ENCODE measurements at places on chromosomes 2 and 18. TPM values are rescaled to one million over a fixed set of nuclear protein-coding genes. Genes with fewer than 3 reads are reported as not detected.

GRCh38 chr2:161344692-161345091 is 36.5 kb downstream of the PSMD14 start:
- DNase-seq, result no peak

DNA sequence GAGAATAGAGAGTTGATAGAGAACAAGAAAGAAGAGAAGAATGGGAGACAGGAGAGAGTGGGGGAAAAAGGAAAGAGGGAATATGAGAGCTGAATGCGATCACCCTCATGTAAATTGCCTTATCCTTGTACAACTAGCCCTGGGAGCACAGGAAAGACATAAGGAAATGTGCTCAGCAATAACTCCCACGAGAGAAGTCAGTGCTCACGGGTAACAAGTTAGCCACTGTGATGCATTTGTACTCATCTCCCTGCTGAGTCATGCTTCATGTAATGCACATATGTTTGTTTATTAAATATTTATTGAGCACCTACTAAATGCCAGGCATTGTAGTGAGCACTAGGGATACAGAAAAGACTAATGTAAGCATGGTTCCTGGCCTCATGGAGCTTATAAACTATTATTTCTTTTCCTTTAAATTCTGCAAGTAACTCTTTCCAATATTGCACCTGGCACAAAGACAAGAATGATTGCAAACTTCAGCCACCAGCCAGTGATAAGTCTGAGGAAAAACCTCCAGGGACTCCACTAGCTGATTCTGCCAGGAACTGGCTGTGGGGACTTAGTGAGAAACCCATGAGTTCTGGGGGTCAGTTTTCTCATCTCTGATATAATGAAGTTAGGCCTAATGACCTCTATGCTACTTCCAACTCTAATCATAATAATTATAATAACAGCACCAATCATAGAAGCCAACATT is 124.1 kb downstream of the LNPK start:
- no peak for DNase-seq

DNA sequence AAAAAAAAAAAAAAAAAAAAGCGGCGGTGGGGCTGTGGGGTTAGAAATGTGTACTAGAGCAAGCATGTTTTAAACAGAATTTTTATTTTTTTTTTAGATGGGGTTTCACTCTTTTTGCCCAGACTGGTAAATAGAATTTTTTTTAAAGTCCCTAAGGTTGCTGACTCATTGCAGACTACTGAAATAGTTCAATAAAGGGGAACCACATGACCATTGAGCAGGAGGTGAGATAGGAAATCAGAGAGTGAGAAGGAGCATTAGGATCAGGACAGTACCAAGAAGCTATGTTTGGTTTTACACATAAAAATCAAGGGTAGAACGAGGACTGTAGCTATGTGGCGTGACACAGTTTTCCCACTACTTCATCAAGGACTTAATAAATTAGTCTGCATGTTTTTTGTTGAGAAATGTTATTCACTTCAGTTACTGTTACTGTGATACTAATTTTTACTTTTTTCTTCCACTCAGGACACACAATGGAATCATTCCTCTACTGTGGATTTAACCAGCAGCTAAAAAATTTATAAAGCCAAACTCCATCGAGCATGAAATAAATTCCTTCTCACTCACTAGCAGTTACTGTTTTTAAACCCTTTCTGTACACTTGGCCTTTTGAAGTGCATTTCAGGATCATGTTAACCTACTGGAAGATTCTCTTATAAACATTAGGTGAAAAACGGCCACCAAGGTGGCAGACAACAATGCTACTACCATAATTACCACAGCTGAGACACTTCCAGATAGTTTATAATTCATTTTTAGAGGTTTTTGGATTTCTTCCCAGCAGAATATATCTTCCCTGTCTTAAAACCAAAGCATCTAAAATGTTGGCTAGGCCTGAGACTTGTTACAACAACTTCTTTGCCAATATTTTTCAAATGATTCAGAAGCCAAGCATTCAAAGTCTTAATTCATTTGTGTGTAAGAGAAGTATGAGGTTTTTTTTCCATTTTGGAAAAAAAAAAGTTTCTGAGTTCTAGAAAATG is 33.2 kb downstream of the LAMA1 start:
- no peak for DNase-seq

DNA sequence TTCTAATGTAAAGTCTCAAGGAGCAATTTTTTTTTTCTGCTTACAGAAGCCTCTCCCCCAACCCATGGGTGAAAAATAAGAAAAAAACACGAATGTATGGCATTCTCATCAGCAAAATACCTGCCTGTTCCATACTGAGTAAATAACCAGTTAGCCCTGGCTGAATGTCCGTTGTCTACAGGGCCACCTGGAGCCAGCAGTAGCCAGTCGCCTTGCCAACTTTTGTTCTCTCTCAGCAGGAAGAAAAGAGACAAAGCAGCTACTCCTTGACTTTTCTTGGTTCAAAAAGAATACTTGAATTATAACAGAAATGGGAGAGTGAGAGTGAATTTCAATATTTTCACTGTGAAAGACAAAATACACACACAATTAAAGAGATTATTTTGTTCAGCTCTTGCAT is 532.9 kb upstream of the CRIM1 start:
- DNase-seq, result no peak

DNA sequence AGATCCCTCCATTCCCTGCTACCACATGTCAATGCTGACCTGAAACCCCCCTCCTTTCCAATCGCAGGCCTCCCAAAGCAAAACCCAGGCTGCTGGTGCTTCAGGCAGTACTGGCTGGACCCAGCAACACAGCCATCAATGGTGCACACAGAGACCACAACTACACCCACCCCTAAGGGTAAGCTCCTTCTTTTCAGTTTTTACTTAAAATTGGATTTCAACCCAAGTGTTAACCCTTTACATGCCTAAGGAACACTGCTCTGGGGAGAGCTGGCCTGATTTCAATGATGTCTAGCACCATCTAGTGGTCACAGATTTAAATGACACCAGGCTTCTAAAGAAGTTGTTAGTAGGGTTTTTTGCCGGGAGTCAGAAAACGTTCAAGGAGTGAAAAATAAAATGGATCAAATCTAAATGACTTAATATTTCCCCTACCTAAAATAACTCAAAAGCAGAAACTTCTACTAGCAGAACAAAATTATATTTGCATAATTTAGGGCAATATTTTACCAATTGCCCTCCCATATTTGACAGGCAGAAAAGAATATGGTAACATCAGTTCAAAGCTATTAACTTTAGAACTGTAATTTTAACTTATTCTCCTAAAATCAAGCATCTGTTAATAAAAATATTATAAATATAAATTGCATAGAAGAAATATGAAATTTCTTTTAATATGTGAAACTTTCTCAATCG is 24.6 kb downstream of the FECH start:
- peak; percentile 60 for DNase-seq

- no peak for DNase-seq
Observed at GRCh38 chr18:35658112-35658511, 76.6 kb downstream of the GALNT1 start.

DNA sequence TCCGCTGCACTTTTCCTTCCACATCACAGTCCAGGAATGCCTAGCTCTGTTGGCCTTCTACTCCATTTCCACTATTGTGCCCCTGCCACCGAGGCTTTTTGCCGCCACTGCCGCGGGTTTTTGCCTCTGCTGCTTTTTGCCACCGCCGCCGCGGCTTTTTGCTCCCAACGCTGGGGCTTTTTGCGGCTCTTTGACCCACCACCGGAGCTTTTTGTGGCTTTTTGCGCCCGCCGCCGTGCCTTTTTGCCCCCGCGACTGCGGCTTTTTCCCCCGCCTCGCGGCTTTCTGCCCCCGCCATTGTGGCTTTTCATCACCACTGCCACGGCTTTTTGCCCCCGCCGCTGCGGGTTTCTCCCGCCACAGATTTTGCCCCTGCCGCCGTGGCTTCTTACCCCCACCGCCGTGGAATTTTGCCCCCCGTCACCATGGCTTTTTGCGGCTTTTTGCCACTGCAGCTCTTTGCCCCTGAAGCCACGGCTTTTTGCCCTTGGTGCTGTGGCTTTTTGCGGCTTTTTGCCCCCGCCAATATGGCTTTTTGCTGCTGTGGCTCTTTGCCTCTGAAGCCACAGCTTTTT is 2798.7 kb upstream of the TEKT4 start:
- DNase-seq, result no peak

GRCh38 chr18:60196836-60197606 is 175.6 kb downstream of the MC4R start:
- DNase-seq, result no peak

DNA sequence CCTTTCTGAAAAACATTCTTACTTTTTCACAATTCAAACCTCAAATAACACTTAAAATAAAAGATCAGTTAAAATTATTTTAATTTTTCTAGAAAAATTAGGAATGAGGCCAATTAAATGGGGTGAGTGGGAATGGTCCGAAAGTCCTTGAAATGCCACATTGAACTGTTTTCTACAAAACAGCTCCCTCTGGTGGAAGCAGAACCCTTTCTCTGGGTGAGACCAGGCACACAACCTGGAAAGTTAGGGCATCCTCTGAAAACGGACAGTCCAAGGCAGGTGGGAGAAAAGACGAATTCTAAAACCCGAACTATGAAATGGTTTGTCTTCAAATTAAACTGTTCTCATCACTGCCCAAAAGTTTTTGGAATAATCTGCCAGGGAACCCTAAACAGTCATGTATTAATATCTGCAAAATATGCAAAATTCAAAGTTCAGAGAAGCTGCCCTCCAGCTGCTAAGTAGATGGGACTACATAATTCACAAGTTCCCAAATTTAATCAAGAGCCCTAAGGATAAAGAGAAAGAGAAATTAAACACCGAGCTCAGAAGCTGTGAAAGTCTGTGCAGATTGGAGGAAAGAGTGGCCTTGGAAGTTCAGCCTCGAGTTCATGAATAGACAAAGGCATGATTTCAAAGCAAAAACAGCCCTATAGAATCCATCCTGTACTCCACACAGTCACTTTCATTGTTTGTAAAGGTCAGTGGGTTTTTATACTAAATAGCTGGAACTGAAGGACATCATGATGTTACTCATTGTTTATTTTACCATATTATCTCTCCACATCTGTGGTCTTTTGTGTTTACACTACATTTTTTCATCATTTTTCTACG is 108.3 kb downstream of the PIEZO2 start:
- DNase-seq, result peak; percentile 66

- DNase-seq, result no peak
Observed at GRCh38 chr18:32301361-32301760, 111.5 kb downstream of the MEP1B start.

MEMO1 gene
- total RNA-seq, result 29.4 TPM

COX7A2L gene
- total RNA-seq, result 128 TPM

SDC1 gene
- total RNA-seq, result 0.40 TPM

HAAO gene
- not detected for total RNA-seq

COL6A3 gene
- total RNA-seq, result 1.8 TPM

KIF5C gene
- total RNA-seq, result under 0.01 TPM

TGFA gene
- total RNA-seq, result 7.8 TPM
